Stimulated activated CD4-positive, alpha-beta T cell treated with anti-CD3 and anti-CD28 coated beads, Interleukin-12 subunit alpha, Interleukin-12 subunit beta, amount 100 ng/mL, for 24 hours (primary cell): ENCODE measurements at places on chromosomes 2 and 18.

- no peak for DNase-seq
These were observed 163.0 kb upstream of the HNMT start for GRCh38 chr2:137801228-137801627.

GRCh38 chr2:229408356-229408755 is 137.3 kb upstream of the PID1 start:
- DNase-seq = no peak

- no peak for DNase-seq
These were observed 33.4 kb upstream of the ACSL3 start for GRCh38 chr2:222827417-222827816.

- DNase-seq = no peak
These were observed 15.5 kb downstream of the MRPS5 start for GRCh38 chr2:95106081-95106480.

- DNase-seq = no peak
These were observed 210.1 kb downstream of the ZNF521 start for GRCh38 chr18:25141886-25142285.

DNA sequence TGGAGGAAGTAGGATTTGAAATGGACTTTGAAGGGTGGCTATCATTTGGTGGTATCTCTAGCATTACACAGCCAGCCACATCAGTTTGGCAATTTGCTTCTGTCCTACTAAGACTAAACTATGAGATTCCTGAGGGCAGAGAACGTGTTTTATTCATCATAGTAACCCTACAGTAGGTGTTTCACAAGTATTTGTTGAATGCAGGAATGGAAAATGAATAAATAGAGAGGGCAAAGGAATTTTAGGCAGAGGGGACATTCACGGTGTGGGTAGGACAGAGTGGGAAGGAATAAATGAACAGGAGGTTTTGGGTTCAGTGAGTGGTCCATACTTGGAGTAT is 15.7 kb upstream of the GPR39 start:
- no peak for DNase-seq

GRCh38 chr18:48721312-48721711 is 182.5 kb downstream of the CTIF start:
- DNase-seq = no peak

DNA sequence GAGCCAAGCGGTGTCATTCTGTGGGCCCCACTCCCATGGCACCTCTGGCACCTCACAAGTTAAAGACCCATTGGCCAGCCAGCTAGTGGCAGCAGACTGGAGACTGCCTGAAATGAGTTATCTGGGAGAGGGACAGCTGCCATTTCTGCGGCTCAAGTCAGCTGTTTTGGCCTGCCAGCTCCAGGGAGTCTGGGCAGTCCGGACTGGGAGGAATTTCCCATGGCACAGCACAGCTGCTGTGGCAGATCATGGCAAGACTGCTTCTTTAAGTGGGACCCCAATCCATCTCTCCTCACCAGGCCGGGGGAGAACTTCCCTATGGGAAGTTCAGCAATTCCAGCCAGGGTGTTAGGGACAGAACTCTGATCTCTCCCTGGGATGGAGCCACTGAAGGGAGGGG is 2187.6 kb upstream of the CELF4 start:
- no peak for DNase-seq

DNA sequence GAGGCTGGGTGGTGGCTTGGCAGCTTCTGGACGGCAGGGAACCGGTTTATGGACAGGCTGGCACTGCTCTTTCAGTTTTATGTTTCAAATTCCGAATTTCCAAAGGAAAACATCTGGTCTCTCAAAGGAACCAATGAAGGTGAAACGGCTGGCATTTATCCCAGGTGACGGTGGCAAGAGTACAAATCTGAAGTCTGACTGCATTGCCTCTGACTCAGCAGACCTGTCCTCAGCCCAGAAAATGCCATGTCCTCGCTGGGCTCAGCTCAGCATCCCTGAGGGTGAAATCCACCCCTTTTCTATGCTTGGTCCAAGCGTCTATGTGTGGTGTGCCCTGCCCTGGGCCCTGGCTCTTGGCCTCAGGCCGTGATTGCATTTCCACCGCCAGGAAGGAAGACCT is 38.1 kb downstream of the NAPG start:
- DNase-seq = no peak

DNA sequence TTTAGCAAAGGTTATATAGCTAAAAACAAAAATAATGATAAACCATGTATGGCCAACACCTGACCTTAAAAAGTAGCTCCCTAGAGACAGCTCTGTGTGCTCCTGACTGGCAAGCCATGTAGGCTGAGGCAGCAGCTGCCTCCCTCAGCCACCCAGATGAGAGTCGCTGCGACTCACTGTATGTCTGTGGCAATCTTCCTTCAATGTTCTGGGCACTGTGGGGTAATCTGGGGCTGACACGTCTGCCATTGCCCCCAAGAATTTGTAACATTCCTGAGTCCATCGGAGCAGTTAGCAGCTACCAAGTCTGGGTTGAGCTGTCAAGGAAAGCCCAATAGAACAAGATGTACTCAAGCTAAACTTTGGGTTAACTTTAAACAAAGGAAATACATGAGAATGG is 106.4 kb upstream of the DAPL1 start:
- DNase-seq = no peak

DNA sequence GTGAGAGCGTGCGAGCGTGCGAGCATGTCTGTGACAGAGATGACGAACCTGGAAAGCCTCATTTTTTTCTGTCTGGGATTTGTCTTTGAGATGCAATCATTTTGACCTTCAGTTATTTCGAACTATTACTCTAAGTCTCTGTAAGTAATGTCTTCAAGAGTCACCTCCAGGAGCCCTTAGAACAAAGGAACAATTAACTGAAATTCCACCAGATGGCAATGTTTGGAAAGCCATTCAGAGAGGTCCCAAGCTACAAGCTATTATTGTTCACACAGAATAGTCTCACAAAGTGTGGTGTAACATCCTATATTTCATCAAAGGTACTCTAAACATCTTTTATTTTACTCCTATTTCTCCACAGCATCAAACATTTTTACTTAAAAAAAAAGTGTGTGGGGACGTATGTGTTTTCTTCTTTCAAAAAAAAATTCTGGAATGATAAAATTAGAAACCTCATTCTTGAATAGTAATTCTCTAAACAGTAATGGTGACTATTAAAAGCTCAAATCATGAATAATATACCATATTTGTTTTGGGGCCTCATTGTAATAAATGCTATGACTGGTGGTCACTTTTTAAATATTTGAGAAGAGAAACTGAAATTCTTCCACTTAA is 35.1 kb upstream of the MAPRE2 start:
- DNase-seq = no peak

GRCh38 chr2:12097859-12098258 is 351.4 kb downstream of the LPIN1 start:
- DNase-seq = no peak

DNA sequence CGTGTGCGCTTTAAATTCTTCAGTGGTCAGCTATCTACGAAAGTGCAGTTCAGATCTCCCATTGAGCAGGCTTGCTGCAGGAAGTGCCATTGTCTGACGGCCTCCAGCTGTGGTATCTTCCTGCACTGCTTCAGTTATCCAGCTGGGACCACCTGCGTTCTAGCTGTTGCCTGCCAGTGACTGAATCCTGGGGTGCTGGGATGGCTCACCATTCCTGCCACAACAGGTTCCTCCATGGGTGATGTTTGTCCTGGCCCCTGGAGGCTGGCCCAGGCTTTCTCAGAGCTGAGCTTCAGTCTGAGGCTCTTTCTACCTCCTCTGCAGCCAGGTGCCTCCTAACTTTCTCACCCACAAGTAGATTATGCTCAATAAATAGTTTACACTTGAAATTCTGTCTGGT is 498.5 kb upstream of the HS6ST1 start:
- DNase-seq = no peak

GRCh38 chr18:57579934-57580333 is 6.6 kb downstream of the FECH start:
- no peak for DNase-seq

DNA sequence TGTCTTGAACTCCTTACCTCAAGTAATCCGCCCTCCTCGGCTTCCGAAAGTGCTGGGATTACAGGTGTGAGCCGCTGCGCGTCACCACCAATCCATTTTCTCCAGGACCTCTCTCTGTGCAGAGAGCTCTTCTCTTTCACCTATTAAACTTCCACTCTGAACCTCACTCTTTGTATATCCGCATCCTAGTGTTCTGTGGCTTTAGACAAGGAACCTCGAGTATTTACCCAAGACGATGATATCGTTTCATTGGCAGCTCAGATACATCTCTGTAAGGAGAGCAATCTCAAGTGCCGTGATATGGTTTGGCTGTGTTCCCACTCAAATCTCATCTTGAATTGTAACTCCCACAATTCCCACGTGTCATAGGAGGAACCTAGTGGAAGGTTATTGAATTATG is 15.1 kb upstream of the WDR33 start:
- no peak for DNase-seq

- DNase-seq = no peak
These were observed 106.2 kb downstream of the KCNF1 start for GRCh38 chr2:11017921-11018320.

- no peak for DNase-seq
These were observed 1.3 kb upstream of the YWHAQ start for GRCh38 chr2:9631878-9632700.

- no peak for DNase-seq
These were observed 67.2 kb upstream of the SMAD7 start for GRCh38 chr18:49017813-49018553.

GRCh38 chr18:6537475-6537874 is 122.8 kb upstream of the L3MBTL4 start:
- DNase-seq = no peak

DNA sequence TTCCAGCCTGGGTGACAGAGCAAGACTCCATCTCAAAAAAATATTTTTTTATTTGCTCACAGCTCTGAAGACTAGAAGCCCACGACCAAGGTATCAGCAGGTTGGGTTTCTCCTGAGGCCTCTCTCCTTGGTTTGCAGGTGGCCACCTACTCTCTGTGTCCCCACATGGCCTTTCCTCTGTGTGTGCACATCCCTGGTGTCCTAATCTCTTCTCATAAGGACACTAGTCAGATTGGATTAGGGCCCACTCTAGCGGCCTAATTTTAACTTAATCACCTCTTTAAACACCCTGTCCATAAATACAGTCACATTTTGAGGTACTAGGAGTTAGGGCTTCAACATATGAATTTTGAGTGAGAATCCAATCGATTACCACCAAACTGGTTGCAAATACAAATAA is 2.0 kb upstream of the RAB3GAP1 start:
- no peak for DNase-seq

GRCh38 chr18:56407646-56408180 is 230.7 kb downstream of the TXNL1 start:
- no peak for DNase-seq

DNA sequence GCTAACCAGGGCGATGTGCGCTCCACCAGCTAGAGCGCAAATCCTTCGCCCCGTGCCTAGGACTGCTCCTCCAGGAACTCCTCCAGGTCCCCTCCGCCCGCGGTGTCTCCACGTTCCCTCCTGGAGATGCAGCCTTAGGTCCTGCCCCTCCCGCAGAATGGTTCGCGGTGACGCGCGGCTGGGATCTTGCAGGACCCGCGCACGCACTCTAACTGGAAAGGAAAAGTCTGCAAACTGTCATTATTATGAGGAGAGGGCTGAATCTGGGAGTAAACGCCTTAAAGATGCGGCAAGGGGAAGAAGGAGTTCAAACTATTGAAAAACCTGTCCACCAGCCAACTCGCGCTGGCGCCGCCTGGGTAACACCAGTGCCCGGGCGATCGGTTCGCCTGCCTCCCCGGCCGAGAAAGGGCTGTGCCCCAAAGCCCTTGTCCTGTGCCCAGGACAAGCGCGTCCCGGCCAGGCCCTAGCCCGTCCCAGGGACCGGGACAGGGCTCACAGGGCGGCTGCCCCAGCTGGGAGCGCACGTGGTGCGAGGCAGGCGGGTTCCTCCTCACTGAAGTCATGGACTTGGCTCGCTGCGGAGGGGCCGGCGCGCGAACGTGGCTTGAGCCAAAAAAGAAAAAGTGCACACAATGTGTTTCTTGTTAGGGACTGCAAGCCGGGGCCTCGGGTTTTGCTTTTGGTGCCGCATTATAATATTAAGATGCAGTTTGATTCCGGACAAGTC is 5.5 kb upstream of the ID2 start:
- DNase-seq = no peak

DNA sequence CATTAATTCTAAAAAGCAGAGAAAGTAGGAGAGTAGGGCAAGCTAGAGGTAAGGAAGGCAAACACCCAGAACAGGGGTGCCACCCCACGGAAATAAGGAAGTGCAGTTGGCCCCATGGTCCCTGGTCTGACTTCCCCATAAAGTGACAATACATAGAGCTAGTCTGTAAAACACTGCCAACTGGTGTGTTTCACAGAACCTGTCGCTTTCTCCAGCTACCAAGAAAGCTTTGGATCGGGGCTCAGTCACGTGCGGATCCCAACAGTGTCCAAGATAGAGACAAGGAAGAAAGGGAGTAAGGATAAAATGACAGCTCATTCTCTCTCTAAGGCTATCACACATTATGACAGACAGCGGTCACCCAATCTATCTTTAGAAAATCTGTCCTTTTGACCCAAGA is 36.4 kb downstream of the TBC1D8 start:
- no peak for DNase-seq

DNA sequence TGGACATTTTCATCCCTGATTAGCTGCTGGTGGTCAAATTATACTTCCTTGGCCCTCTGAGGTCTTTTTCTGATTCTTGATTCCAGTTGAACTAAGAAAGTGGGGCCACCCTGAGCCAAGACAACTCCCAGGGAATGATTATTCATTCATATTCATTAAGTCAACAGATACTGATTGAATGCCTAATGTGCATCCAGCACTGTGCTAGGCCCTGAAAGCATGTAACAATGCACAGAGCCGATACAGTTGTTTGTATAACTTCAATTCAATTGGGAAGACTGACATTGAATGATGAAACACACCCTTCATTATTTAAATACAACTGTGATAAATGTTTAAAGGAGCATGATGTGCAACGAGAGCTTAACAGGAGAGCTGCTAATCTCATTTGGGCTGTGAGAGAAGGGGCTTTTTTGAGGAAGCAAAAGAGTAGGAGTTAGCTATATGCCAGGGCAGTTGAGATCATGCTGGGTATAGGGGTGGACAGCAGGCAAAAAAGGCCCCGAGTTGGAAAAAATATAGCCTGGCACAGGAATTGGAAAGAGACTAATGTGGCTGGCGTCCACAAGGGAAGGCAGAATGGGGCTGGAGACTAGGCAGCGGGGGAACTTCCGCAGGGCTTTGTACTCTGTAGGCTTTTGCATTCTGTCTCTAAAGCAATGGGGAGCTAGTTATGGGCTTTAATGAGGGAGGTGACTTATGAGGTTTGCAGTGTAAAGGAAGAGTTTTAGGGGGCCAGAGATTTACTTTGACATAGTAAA is 57.2 kb upstream of the ACVR1 start:
- DNase-seq = no peak

GRCh38 chr2:195756218-195756942 is 99.4 kb downstream of the SLC39A10 start:
- DNase-seq = no peak

DNA sequence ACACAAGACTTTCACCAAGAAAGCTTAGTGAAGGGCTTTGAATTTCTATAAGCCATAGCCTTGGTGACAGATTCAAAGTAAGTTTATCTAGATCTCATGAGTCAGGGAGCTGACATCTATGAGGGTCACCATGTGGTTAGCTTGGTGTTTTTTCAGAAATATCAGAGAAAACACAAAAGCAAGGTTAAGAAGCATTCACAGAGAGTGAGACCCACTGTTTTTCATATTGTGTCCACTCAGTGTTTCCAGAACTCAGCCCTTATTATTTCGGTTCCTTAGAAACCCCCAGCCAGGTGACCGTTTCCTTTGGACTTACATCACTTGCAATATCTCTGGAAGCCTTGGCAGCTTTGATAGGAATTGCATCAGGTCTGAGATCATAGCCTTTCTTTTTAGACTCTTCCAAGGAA is 76.6 kb downstream of the NEB start:
- no peak for DNase-seq
